ENCODE measurements at places on chromosomes 4 and X.

DNA sequence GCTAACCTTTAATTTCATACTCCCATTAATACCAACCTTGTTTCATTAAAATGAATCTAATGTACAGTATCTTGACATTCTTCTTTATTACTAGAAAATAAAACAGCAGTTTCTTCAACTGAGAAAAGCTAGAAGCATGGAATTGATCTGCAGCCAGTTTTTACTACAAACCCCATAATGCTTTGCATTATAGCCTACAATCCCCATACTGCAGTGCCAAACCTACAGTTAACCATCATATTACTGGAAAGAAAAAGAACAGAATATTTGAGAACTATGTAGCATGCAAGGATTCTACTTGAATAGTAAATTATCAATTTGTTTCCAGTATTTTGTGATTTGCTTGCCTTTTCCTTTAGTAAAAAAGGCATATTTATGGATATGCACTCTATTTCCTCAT, 3.2 kb upstream of the IL1RAPL1 start:
- no peak for DNase-seq

GRCh38 chrX:96181605-96182004, 503.0 kb upstream of the DIAPH2 start:
- no peak for DNase-seq

DNA sequence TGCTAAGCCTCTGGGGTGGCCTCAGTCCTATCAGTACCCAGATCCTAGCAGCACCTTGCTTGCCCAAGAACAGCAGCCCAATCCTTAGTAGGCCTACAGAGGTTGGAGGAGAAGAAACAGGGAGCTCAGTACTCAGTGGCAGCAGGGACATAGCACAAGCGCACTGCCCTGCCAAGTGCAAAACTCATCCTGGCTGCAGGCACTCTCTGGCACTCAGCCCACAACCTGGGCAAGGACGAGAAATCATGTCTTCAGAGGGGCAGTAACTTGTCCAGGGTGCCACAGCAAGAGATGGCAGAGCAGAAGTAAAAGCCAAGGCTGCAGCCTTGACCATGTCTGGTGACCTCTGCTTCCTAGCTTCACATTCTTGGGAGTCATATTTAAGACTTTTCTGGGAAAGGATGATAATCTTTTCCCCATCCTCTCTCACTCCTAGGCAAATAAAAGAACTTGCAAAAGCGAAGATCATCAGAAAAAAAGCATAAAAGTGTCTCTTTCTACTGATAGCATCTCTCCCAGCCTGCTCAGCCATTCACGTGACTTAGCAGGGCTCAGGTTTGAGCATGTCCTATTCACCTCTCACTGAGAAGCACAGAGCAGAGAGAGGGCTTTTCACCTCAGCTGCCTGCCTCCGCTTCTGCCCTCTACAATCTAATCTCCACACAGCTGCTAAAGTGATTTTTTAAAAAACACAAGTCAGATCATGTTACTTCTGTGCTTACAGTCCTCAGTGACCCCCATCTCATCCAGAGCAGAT, 37.2 kb upstream of the MAGEA4 start:
- DNase-seq: no peak

- no peak for DNase-seq
Observed at GRCh38 chrX:133215747-133216146, 2.4 kb downstream of the TFDP3 start.

DNA sequence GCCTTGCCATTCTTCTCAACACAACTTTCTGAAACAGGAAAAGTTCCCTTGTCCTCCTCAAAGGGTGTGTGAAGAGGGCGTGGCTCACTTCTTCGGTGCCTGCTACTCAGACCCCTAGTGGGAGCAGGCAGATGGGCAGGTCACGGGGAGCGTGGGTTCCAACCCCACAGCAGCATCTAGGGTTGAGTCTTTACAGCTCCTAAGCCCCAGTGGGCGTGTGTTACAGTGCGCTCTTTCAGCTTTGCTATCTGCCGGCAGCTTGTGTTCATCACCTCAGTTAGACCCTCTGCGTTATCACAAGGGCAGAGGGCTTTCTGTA, 57.5 kb upstream of the KLF3 start:
- no peak for DNase-seq

- DNase-seq: no peak
Observed at GRCh38 chrX:45506149-45506730, 305.6 kb upstream of the DIPK2B start.

DNA sequence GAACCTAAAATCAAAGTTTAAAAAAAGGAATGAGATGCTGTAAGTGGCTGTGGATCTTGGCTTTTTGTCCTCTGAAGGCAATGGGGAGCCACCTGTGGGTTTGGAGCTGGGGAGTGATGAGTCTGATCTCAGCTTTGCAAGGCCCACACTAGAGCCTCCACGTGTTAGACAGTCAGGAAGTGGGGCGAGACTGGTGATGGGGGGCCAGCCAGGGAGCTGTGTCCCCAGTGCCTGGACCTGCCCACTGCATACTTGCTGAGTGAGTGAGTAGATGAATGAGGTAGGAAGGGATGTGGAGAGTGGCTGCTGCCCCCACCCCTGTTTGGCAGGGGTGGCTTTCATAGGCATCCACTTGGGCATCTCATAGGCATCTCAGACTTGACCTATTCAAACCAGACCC, 84.0 kb downstream of the NHSL2 start:
- no peak for DNase-seq

- DNase-seq: no peak
Observed at GRCh38 chrX:10833299-10834169, 213.1 kb upstream of the MID1 start.

DNA sequence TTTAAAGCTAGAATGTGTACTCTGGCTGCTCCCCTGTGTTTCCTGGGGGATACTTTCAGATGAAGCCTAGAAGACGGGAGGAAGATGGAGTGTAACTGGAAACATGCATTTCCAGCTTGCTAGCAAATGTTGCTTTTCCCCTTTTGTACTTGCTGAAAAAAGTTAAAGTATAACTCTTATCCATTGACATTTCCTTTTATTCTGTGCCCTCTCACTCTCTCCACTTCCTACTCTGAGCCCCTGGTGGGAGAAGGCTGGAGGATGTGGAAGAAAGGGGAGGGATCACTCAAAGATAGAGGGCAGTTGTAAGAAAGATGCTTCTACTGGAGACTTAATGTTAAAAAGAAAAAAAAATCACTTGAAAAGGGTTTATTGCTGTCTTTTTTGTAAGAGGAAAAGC, 396.5 kb downstream of the DTHD1 start:
- DNase-seq: no peak

- no peak for DNase-seq
Observed at GRCh38 chrX:13614154-13614553, 38.8 kb upstream of the TCEANC start.

Data from stimulated activated CD4-positive, alpha-beta T cell treated with anti-CD3 and anti-CD28 coated beads, TNF-alpha, amount 100 ng/mL, for 48 hours (primary cell).